Inflammatory macrophage treated with lipopolysaccharide for 1 hour (primary cell): ENCODE measurements at places on chromosomes 4 and X.

DNA sequence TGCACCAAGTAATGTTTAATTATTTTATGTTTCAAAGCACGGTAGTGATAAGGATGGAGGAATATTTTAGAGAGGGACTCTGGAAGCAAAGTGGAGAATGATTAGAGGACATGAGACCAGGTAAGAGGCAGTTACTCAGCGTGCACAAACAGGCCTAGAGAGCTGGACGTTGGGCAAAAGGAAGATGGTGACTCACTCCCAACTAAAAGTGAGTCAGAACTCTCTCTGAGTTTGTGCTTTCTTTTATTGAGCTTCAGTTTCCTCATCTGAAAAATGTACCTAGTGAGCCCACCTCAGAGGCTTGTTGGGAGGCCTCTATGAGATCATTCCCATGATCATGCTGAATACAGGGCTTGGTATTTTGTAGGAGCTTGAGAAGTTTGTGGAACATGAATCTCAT lies 1.6 kb upstream of the ZC4H2 start:
- DNase-seq = no peak

GRCh38 chr4:76895619-76896018 lies 2.3 kb downstream of the SOWAHB start:
- no peak for DNase-seq

DNA sequence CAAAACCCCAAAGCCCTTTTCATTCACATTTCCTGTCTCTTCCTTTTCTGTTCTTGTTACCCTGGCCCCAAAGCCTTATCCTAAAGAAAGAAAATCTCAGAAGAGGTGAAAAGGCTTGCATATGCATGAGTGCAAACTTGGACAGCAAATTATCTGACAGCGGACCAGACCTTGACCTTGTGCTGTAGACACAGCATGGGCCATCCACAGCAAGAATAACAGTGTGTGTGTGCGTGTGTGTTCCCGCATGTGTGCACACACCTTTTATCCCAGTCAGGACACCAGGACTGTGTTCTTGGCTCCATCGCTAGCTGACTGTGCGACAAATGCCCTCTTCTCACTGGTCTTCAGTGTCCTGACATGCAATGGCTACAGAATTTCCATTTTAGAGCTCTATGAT lies 35.3 kb downstream of the ZBTB49 start:
- DNase-seq = no peak

DNA sequence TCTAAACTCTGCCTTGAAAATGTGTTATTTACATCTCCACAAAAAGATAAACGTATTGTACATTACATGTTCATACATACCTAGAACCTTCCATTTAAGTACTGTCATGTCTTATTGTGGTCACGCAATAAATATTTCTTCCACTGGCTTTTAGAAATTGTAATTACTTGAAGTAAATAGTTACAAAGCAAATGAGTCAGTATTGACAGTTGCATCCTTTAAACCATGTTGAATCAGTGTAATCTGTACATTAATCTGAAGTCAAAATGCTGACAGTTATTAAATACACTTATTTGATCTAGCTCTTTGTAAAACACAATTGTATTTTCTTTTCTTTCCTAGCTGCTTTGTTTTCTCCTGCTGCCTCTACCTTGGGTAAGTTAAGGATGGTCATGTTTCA lies 446.7 kb downstream of the EPHA5 start:
- DNase-seq = no peak

- no peak for DNase-seq
Measured at GRCh38 chr4:73727685-73728084, 12.7 kb upstream of the CXCL8 start.

GRCh38 chr4:8765084-8765483 lies 106.6 kb downstream of the HMX1 start:
- DNase-seq = no peak

DNA sequence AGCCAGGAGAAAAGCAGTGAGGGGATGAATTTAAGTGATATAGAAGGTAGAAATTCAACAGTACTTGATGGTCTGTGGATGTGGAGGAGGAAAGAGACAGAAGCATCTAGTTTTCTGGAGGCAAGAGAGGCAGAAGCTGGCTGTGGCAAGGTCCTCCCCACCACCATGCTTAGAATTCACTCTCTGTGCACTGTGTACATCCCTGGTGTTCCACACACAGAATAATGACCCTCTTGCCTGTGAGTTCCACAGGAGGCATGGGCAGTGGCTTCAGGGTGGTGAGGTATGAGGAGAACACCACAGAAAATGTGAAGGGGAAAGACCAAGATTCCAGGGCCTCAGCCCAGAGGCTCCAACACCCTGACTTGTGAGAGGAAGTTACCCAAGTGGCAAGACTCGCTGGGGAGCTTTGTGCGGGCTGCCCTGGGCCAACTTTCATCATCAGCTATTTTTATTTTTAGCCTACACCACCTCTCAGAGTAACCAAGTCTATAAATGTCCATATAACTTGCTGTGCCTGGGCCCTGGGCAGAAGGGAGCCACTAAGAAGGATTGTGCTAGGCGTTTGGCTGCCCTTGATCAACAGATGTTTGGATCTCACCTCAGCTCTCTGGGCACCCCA lies 7.8 kb upstream of the INTS6L start:
- peak; percentile 59 for DNase-seq

DNA sequence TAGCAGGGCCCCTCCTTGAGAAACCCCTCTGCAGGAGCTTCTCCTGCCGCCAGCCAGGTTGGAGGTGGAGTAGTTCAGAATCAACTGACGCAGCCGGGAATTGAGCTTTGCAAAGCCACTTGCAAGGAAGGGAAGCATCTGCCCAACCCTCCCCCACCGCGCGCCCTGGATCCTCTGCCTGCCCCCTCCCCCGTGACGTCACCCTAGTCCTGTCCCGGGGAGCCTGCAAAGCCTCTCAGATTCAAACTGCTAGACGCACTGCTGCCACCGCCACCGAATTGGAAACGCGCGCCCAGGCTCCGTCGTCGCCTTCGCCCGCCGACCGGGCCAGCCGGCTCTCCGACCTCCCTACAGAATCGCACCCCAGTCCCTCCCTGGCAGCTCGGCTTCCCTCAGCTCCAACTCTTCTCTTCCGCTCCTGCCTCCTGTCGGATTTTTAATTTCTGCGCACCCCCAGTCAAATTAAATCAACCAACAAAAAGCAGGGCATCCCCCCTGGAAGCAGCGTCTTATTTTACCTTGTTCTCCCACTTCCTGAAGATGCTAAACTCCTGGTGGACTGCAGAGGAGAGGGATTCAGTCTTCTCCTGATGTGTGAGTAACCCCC lies 3.8 kb downstream of the SLITRK2 start:
- no peak for DNase-seq
